Stimulated activated CD8-positive, alpha-beta memory T cell treated with anti-CD3 and anti-CD28 coated beads, Interleukin-12 subunit alpha, Interleukin-12 subunit beta, amount 100 ng/mL, for 4 hours (primary cell): ENCODE measurements at places on chromosomes 4 and X.

DNA sequence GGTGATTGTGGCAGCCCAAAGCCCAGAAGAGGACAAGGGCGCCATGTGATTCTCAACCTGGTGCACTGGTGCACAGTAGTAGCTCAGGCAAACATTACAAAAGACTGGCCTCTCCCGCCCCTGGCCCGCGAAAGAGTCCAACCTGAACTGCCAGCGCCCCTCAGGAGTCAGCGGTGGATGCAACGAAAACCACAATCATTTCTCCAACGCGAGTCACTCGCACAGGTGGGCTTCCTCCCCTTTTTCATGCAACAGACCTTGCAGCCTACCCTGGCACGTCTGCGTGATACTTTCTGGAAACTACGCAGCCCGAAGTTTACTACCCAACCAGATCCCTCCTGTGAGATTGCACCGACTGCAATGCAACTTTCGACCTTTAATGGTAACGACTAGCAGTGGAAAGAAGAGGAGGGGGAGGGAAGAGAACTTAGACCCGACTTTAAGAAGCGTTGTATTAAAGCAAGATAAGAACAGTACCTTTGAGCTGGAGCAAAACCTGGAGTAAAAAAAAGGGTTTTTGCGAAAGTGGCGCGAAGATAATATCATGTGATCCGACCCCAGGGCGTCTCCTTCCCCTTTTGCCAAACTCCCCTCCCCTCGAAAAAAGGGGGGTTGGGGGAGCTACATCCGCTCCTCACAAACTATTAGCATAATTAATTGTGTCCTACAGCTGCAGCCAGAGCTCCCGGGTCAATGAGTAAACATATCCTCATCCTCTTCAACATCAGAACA lies 63.3 kb upstream of the CCDC160 start:
- DNase-seq: no peak

DNA sequence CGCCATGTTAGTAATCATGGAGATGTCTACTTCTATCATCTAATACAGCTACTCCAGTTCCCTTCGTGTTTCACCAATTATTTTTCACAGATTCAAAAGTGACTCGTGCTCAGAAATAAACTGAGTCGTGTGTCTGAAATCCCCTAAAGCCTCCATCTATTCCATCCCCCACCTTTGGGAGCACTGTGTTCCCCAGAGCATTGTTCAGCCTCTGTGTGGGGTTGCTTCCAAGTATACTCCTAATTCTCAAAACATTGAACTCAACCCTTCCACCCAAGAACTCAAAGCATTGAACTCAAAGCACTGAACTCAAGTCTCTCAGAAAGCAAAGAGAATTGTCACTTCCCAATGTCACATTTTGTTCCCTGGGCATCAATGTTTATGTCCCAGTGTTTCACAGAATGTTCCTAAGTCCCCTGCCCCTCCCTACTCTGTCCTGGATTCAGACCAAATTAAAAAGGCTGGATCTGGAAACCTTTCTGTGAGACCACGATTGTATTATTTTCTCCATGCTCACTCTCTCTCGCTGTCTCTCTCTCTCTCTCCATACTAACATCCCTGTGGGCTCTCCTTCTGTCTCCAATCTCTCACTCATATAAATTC lies 138.5 kb upstream of the QRFPR start:
- no peak for DNase-seq

GRCh38 chrX:153320555-153321184 lies 897 bp downstream of the PNMA6F start:
- DNase-seq: no peak

- DNase-seq: no peak
Observed at GRCh38 chrX:13094374-13094773, 50.0 kb upstream of the FAM9C start.

- DNase-seq: no peak
Observed at GRCh38 chr4:112270640-112271421, 14.9 kb downstream of the TIFA start.

GRCh38 chrX:68726366-68726765 lies 78.9 kb downstream of the STARD8 start:
- no peak for DNase-seq

- no peak for DNase-seq
Observed at GRCh38 chr4:84317513-84317912, 181.6 kb downstream of the NKX6-1 start.

GRCh38 chrX:153685751-153686696 lies 1.7 kb upstream of the SLC6A8 start:
- DNase-seq: no peak

GRCh38 chrX:25754399-25754798 lies 383.7 kb upstream of the MAGEB18 start:
- DNase-seq: no peak

DNA sequence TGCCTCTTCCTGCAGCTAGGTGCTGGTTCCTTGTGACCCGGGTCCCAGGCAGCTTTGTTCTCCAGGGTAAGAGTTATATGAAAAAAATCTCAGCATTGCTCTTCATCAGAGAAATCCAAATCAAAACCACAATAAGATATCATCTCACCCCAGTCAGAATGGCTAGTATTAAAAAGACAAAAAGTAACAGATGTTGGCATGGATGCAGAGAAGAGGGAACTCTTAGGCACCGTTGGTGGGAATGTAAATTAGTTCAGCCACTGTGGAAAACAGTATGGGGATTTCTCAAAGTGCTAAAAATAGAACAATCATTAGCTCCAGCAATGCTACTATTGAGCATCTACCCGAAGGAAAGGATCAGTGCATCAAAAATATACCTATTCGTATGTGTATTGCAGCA lies 61.5 kb downstream of the SORCS2 start:
- DNase-seq: no peak

- no peak for DNase-seq
Observed at GRCh38 chrX:37679888-37680287, 5.7 kb upstream of the XK start.

DNA sequence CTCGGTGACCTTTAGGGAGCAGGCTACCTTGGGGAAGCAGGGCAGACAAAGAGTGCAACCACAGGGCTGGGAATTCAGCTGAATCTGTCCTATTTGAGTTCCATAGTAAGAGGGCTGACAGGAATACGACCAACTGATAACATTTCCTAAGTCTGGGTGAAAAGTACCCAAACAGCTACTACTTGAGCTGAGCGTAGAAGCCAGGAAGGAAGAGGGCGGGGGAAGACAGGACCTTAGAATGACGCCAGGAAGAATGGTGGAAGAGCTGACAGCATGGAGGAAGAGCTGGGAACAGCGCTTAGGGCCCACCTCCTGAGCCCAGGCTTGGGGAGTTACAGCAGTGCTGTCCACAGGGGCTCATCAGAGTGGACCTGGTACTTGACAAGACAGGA lies 14.4 kb downstream of the MECP2 start:
- DNase-seq: no peak

- no peak for DNase-seq
Observed at GRCh38 chrX:3232262-3232923, 114.1 kb downstream of the MXRA5 start.
